ENCODE measurements at places on chromosomes 2 and 18.

DNA sequence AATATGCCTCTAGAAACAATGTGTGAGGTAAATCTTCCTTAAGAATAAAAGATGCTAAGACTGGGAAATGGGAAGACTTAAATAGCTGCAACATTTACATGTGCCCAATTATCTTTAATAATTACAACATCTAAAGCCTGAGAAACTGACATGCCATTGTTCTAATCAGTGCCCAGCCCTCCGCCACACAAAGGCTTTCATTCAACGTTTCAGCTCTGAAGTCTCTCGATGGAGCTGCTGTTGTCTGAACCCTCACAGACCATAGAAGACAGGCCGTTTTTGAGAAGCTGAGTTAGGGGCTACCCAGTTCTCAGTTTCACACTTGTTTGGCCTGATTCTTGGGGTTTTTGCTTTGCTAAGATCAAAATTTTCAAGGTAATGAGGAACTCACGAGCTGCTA, 315.4 kb upstream of the CHST9 start:
- no peak for DNase-seq

DNA sequence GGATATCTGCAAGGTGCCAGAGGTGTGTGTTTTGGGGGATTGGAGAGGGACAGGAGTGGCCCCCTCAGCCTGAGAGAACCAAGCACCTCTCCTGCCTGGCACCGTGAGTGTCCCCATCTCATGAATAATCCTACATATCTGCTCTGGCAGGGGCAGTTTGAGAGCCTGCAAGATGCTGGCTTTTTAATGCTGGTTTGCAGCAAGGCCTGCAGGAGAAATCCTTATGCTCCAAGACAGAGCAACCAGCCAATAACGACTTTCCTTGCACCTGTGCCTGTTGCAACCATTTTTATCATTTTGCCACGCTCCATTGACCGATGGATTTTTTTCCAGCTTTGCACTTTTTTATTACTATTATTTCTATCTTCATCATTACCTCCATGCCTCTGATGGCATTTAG, 259.4 kb upstream of the SKOR2 start:
- DNase-seq, result no peak

GRCh38 chr2:21393173-21393572, 269.4 kb downstream of the TDRD15 start:
- DNase-seq, result no peak

- DNase-seq, result no peak
These were observed 276.9 kb downstream of the PTPRM start for GRCh38 chr18:7844017-7844416.
